ENCODE measurements at places on chromosomes 2 and 18. TPM values are rescaled to one million over a fixed set of nuclear protein-coding genes. Genes with fewer than 3 reads are reported as not detected.

Gene HOXD13
- total RNA-seq = not detected

Gene UGT1A4
- 0.11 TPM for total RNA-seq

Gene SIGLEC15
- not detected for total RNA-seq

GRCh38 chr2:3254442-3254941, 123.1 kb downstream of the EIPR1 start:
- H3K4me1 ChIP-seq = no peaks in the 10 kb centered on the region
- H3K4me3 ChIP-seq = no peak overlapping the region
- no peaks in the 10 kb centered on the region for H3K27me3 ChIP-seq
- no peak overlapping the region for H3K27ac ChIP-seq

DNA sequence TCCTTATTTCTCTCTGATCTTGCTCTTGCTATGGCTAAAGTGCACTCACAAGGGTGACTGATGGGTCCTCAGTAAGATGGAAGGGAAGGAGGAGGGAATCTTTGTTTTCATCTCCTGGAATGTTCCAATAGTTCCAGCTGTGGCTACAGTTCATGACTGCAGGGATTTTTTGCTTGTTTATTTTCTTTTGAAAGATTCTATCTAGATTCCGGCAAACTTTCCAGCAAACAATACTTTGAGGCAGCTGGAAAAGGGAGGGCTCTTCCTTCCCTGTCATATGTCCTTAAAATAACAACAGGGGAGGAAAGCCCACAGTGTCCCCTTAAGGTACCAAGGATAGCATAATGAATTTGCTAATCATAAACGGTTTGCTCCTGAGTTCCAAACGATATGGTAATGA, 111.3 kb upstream of the SLC14A2 start:
- peaks cover 2% of the 10 kb centered on the region for H3K4me1 ChIP-seq
- no peaks in the 10 kb centered on the region for H3K27me3 ChIP-seq
- no peak overlapping the region for H3K4me3 ChIP-seq
- H3K27ac ChIP-seq = no peak overlapping the region
- no peak for DNase-seq

DNA sequence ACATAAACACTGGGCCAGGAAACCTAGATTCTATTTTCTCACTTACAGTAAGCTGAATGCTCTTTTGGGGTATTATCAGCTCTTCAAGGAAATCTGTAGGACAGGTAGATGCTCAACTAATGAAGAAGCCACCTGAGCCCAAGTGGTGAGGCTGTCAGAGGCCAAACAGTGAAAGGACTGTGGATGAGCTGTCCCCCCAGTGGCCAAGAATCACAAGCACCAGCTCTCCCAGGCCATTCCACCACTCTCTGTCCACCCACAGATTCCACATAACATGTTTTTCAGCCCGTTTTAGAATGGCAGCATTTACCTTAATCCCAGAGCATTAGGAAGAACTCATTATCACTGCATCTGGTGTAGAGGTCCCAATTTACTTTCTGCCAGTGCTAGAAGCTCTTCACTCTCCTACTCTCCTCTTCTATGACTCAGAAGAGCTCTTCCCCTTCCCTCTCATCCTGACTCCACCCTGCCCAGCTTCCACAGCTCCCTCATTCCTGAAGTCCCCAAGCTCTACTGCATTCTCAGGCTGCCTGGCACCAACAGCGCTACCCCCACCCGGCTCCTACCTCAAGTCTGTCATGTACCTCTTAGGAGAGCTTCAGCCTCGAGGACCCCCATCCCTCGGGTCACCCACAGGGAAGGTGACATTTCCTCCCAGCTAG, 43.8 kb upstream of the GORASP2 start:
- no peaks in the 10 kb centered on the region for H3K4me1 ChIP-seq
- H3K27ac ChIP-seq = no peak overlapping the region
- H3K27me3 ChIP-seq = no peaks in the 10 kb centered on the region
- no peak overlapping the region for H3K4me3 ChIP-seq
- no peak for DNase-seq
- no peaks in the 10 kb centered on the region for H3K36me3 ChIP-seq

DNA sequence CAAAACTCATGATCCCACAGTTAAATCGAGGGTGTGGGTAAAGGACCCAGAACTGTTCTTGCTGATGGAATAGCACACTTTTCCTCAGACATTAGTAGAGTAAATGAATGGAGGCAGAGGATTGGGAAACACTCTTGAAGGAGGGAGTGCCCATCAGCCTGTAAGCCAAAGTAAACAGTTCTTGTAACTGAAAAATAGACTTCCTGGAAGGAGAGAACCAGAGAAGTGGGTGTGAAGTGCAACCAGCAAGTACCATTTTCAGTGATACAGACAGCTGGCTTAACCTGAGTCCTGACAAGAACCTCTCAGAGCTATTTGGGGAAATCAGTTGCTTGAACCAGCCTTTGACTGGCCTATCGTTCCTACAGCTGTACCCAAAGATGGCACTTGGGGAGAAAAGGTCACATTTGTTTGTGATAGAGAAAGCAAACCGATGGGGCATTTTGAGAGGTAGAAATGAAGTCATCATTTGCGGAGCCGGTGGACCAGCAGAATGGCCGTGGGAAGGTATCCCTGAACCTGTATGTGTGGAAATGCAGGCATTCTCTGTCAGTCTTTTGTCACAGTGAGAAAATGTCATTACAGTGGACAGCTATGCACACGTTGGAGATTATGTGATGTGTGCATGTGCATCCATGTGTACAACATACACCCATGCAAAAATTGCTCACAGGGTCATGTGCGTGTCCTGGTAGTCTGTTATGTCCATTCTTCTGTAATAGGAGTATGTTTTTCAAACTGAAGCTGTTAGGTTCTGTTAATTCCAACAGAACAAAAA, 17.8 kb downstream of the CRIM1 start:
- no peaks in the 10 kb centered on the region for H3K36me3 ChIP-seq
- H3K27ac ChIP-seq = no peak overlapping the region
- peaks cover 31% of the 10 kb centered on the region for H3K4me1 ChIP-seq
- peak; percentile 29 for DNase-seq
- no peak overlapping the region for H3K4me3 ChIP-seq

DNA sequence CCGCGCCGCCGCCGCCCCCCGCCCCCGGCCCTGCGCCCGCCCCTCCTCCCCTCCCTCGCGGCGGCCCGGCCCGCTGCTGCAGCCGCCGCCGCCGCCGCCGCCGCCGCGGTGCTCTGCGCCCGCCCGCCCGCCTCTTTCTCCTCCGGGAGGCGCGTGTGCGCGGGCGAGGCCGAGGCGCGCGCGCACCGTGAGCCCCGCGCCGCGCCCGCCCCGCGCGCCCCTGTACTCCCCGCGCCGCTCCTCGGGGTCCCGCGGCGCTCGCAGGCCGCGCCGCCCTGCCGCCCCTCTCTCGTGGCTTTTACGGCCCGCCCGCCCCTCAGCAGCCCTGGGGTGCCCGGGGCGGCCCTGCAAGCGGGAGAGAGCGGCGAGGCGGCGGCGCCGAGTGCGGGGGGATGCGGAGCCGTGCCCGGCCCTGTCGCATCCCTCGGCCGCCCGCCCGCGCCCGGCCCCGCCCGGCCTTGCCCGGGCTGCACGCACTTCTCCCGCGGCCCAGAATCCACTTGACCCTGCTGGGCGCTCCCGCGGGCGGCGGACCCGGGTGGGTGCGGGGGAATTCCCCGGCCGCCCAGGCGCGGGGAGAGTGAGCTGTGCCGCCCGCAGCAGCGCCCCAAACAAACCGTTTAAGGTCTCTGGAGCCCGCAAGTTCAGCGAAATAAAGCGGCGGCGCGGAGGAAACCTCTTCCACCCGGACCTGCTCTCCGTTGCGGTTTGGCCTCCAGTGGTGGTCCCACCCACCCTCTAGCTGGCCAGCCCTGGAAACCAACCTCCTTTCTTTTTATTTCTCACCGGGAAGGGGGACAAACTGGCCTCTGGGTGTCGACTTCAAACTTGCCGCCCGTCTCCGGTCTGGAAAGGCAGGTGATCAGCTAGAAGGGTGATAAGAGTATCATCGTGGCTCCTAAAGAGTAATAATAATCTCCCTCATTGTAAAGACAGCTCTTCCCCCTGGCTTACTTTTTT, 37.4 kb downstream of the AFF3 start:
- peak overlapping the region; percentile 67 for H3K27ac ChIP-seq
- no peaks in the 10 kb centered on the region for H3K36me3 ChIP-seq
- H3K4me1 ChIP-seq = peaks cover 7% of the 10 kb centered on the region
- H3K4me3 ChIP-seq = peak overlapping the region; percentile 73
- DNase-seq = peak; percentile 31
- H3K27me3 ChIP-seq = no peaks in the 10 kb centered on the region

GRCh38 chr2:221600388-221600787, 28.3 kb upstream of the EPHA4 start:
- H3K4me3 ChIP-seq = no peak overlapping the region
- H3K36me3 ChIP-seq = no peaks in the 10 kb centered on the region
- no peaks in the 10 kb centered on the region for H3K4me1 ChIP-seq
- H3K27ac ChIP-seq = no peak overlapping the region

DNA sequence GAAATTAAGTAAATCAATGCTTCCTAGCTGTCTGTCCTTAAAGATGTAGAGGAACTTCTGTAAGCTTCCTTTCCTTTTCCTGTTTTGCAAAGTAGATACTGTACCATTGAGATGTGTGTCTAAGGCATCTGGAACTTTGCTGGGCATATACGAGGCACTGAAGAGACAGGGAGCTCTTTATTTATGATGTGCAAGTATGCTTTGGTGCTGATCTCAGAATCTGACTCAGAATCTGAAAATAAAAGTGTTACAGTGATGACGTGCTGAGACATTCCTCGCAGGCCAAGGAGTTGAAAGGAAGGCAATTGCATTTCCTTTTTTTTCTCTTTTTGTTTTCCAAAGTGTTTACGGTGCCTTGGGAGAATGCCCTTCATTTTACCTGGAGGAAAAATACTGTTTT, 230.9 kb upstream of the RGPD4 start:
- no peak overlapping the region for H3K4me3 ChIP-seq
- H3K4me1 ChIP-seq = no peaks in the 10 kb centered on the region
- no peaks in the 10 kb centered on the region for H3K36me3 ChIP-seq
- no peaks in the 10 kb centered on the region for H3K27me3 ChIP-seq

GRCh38 chr2:67289921-67290371, 107.2 kb upstream of the ETAA1 start:
- no peak for DNase-seq
- no peak overlapping the region for H3K27ac ChIP-seq
- no peak overlapping the region for H3K4me3 ChIP-seq
- no peaks in the 10 kb centered on the region for H3K36me3 ChIP-seq
- no peaks in the 10 kb centered on the region for H3K27me3 ChIP-seq
- H3K4me1 ChIP-seq = no peaks in the 10 kb centered on the region

DNA sequence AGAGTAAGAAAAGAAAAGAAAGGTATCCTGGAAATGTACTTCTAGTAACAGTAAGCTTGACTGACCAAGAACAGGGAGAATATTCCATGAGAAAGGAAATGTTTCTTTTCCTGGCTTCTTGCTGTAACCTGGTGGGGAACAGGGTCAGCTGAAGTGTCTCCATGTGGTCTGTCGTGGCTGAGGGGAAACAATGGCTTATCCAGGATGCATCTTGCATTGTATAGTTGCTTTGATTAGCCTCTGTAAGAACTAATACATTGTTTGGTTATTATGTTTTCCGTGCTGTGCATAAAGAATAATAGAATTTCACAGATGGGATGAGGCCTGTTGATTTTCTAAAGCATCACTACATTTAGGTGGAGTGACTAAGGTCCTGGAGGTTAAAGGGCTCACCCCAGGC, 4.9 kb downstream of the CREG2 start:
- no peak overlapping the region for H3K4me3 ChIP-seq
- no peak for DNase-seq
- H3K4me1 ChIP-seq = no peaks in the 10 kb centered on the region
- no peaks in the 10 kb centered on the region for H3K36me3 ChIP-seq

- H3K4me3 ChIP-seq = no peak overlapping the region
- no peak for DNase-seq
- no peaks in the 10 kb centered on the region for H3K36me3 ChIP-seq
- H3K4me1 ChIP-seq = peaks cover 7% of the 10 kb centered on the region
- H3K27ac ChIP-seq = no peak overlapping the region
- no peaks in the 10 kb centered on the region for H3K27me3 ChIP-seq
Measured at GRCh38 chr2:240204431-240205276, 64.2 kb upstream of the OTOS start.

DNA sequence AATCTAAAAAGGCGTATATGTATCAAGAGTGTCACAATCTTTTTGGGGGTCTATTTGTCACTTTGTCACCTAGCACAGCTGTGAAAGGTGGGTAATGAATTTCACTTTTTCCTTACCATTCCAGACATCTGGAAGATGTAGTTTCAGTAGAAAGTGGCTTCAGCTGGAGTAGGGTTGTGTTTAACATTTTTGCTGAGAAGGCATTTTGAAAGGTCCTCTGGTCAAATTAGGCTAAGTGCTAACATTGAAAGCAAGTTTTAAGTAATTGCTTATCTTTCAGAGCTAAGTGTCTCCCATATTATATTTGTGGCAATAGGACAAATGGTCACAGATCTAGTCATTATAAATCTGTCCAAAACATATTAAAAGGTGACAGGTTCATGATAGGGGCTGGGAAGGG, 542.1 kb upstream of the SPHKAP start:
- no peak overlapping the region for H3K27ac ChIP-seq
- no peaks in the 10 kb centered on the region for H3K36me3 ChIP-seq
- H3K4me1 ChIP-seq = no peaks in the 10 kb centered on the region
- no peak overlapping the region for H3K4me3 ChIP-seq
- DNase-seq = no peak
- no peaks in the 10 kb centered on the region for H3K27me3 ChIP-seq
